ENCODE measurements at places on chromosomes 2 and 18. TPM values are rescaled to one million over a fixed set of nuclear protein-coding genes. Genes with fewer than 3 reads are reported as not detected.

- no peak for DNase-seq
- H3K27me3 ChIP-seq = peaks cover 5% of the 10 kb centered on the region
- H3K4me3 ChIP-seq = no peak overlapping the region
- no peaks in the 10 kb centered on the region for H3K4me1 ChIP-seq
- H3K36me3 ChIP-seq = no peaks in the 10 kb centered on the region
- H3K27ac ChIP-seq = no peak overlapping the region
Measured at GRCh38 chr2:238841542-238842164, 6.2 kb upstream of the TWIST2 start.

Gene C2orf69
- 3.5 TPM for polyA plus RNA-seq

Gene CPS1
- 17.6 TPM for polyA plus RNA-seq

DNA sequence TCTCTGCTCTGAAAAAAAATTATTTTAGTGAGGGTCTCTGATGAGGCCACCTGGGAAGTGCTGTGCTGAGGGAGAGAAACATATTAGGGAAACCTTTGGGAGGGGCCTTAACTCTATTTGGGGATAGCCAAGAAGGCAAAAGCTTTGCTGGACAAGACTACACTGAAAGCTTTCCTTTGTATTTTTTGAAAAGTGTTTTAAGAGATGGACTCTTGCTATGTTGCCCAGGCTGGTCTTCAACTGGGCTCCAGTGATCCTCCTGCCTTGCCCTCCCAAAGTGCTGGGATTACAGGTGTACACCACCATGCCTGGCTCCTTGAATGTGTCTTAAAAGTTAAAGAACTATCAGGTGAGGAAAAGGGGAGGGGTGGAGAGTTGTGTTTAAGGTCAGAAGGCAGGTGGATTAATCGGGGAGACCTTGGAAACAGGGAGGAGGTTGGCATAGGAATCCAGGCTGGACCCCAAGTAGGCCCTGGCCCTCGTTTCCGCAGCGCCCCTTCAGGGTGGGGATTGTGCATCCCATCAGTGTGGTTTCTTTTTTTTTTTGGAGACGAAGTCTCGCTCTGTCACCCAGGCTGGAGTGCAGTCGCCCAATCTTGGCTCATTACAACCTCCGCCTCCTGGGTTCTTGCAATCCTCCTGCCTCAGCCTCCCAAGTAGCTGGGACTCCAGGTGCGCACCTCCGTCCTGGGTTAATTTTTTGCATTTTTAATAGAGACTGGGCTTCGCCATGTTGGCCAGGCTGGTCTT, 92.1 kb downstream of the MYCN start:
- H3K4me3 ChIP-seq = no peak overlapping the region
- DNase-seq = no peak
- peaks cover 20% of the 10 kb centered on the region for H3K4me1 ChIP-seq
- no peak overlapping the region for H3K27ac ChIP-seq
- H3K27me3 ChIP-seq = no peaks in the 10 kb centered on the region
- H3K36me3 ChIP-seq = no peaks in the 10 kb centered on the region

Gene MDH1B
- 0.17 TPM for polyA plus RNA-seq

DNA sequence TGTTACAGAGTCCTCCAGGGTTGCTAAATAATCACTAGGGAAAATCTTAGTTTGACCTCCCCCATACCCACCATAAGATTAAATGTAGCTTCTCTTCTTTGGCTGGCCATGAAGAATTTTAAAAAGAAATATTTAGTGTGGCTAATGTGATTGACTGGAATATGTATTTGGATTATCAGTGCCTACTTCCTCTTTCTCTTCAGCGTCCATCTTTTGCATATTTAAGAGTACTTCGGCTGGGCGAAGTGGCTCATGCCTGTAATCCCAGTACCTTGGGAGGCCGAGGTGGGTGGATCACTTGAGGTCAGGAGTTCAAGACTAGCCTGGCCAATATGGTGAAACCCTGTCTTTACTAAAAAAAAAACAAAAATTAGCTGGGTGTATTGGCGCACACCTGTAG, 28.8 kb downstream of the ADAM23 start:
- H3K27ac ChIP-seq = no peak overlapping the region

Gene TLX2
- polyA plus RNA-seq = 0.09 TPM

Data from HepG2 (cell line).